ENCODE measurements at places on chromosomes 7 and 10.

- no peak for DNase-seq
These were observed 3.6 kb downstream of the CREB3L2 start for GRCh38 chr7:137998250-137998649.

- DNase-seq: no peak
These were observed 12.3 kb upstream of the ASB4 start for GRCh38 chr7:95473276-95473985.

- DNase-seq: no peak
These were observed 302.5 kb downstream of the ACTR3B start for GRCh38 chr7:153061910-153062528.

DNA sequence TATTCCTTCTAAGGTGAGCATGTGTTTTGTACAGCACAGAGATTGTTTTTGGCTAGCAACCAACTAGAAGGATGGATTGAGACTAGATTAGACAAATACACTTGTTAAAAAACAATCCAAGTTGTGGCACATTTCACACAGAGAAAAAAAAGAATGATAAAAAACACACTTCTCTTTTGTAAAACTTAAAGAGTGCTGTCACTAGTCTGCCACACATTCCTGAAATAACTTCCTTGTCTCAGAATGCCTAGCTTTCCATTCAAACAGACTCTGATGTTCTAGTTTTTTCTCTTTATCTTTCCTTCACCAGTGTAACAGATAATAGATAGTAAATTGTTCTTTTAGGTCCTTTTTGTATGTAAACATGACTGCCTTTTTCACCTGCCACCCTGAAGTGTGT lies 11.4 kb downstream of the DLD start:
- no peak for DNase-seq

GRCh38 chr10:85545874-85546273 lies 820.7 kb downstream of the GRID1 start:
- DNase-seq: no peak

- DNase-seq: no peak
These were observed 222.2 kb downstream of the DNAJB6 start for GRCh38 chr7:157558875-157559595.

Measured in activated naive CD4-positive, alpha-beta T cell (primary cell).